IMR-90 (cell line): ENCODE measurements at places on chromosomes 11 and 22.

DNA sequence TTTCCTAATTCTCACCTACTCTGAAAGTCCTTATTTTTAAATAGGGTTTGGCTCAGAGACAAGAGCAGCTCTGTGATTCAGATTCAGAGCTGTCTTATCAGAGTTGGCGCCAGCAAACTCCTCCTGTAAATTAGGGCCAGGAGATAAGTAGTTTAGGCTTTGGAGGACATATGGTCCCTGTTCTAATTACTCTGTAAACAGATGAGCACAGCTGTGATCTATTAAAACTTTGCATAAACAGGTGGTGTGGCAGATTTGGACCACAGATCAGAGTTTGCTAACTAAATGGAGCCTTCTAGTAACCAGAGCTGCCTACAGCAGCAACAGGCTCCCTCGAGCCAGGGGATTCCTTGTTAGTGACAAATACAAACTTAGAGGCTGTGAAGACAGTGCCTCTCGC lies 27.9 kb downstream of the YPEL1 start:
- peak; percentile 19 for DNase-seq

DNA sequence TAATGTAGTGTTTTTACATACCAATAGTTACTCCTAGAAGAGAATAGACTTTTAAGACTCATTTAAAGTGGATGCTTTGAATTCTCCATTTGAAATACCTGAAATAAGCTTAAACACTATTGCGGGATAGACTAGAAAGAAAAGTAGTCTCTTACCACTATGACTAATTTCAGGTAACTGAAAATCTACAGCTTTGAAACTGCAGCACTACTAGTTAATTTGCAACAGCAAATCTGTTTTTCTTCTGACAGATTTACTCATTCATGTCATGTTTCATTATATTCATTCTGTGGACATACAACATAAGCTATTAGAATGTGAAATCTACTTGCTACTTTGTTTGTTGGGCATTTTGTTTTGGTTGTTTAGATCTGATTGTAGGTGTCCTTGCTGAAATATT lies 153.6 kb downstream of the MAML2 start:
- DNase-seq, result no peak

- no peak for DNase-seq
Measured at GRCh38 chr22:19040391-19040861, 81.8 kb downstream of the DGCR2 start.

GRCh38 chr11:70247710-70248072 lies 22.8 kb upstream of the PPFIA1 start:
- DNase-seq, result no peak

- DNase-seq, result no peak
Measured at GRCh38 chr11:75839851-75840250, 24.8 kb downstream of the UVRAG start.

DNA sequence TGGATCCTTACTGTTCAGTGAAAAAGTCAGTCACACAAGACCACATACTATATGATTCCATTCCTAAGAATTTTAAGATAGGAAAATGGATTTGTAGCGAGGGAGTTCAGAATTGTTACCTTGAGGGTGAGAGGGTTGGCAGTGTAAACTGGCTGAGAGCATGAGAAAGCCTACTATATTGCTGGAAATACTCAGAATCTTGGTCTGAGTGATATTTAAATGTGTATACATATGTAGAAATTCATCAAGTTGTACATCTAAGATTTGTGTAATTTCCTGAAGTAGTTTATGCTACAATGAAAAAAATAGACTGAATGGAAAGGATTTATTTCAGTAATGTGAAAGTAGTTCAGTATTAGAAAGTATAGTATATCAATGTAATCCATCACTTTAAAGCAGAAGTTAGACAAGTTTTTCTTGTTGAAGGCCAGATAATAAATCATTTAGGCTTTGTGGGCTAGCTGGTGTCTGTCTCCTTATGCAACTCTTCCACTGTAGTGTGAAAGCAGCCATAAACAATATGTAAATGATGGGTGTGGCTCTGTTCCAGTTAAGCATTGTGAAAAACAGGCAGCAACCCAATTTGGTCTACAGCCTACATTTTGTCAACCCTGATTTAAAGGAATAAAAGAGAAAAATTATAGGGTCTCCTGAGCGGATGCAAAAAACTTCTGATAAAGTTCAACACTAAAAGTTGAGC lies 127.2 kb upstream of the THY1 start:
- no peak for DNase-seq

DNA sequence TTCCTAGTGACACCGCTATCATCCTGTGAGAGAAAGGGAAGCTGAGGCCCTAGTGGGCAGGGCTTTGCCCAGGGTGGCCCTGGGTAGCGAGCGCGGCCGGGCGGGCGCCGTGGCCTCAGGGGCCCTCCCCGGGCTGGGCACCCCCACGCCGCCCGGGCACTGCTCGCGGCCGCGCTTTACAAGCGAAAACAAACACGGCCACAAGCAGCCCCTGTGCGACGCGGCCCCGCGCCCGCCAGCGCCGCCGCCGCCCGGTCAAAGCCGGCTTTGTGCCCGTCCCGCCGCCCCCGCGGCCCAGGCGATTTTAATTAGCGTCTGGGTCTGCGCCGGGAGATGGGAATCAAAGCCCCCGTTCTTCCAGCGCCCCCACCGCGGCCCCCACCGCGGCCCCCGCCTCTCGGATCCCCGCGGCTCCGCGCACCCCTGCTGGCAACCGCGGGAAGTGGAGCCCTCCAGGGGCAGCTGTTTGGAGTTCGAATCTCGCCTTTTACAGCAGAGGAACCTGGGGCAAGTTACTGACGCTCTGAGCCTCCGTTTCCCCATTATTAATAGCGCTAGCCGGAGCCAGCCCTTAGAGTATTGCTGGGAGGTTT lies 47.9 kb downstream of the CHRDL2 start:
- DNase-seq, result no peak

DNA sequence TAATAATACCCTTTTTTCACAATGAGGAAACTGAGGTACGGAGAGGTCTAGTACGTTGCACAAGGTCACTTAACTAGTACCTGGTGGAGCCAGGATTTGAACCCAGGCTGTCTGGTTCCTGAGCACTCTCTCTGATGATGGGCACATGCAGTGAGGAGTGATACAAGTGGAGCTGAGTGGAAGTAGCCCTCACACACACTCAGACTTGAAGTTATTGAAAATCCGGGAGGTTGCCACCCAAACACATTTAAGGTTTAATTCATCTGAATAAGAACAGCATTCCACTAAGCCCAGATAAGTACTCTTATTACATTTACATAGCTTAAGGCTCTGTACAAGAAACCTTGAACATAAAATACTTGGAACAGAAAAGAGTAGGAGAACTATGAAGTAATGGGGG lies 4.8 kb downstream of the GRAP2 start:
- DNase-seq, result no peak

DNA sequence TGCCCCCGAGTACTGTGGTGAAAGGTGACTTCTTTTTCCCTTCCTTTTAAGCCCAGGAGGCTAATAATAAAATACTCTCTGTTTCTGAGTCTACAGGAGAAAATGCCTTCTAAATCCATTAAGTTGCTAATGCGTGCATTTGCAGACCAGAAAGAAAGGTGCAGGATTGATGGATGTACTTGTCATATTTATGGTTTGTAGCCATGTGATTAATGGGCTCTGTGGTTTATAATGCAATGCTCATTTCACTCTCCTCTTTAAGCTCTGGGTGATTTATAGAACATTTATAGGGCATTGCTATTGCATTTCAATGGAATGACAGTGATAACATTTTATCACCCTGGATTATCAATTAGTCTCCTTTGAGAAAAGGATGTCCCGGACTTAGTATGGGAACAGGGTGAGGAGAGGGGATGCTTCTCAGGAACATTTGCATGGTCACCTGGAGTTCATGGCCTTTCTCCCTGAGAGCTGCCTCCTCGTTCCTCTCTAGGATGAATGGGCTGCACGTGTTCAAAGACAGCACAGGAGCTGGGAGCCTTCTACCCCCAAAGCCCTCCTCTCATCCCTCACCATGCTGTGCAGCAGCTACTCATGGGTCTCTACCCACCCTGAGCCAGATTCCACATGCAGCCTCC lies 82.8 kb upstream of the HMGXB4 start:
- no peak for DNase-seq

DNA sequence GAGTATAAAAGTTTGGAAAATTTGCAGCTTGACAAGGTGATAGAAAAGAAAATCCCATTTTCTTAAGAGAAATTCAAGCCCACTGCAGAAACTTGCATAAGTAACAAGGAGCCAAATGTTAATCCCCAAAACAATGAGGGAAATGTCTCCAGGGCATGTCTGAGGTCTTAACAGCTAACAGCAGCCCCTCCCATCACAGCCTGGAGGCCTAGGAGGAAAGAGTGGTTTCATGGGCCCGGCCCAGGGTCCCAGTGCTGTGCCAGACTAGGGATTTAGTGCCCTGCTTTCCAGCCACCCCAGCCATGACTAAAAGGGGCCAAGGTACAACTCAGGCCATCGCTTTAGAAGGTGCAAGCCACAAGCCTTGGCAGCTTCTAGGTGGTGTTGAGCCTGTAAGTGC lies 123.7 kb upstream of the TRPC6 start:
- no peak for DNase-seq

GRCh38 chr11:16049611-16050010 lies 306.7 kb downstream of the SOX6 start:
- DNase-seq, result no peak

DNA sequence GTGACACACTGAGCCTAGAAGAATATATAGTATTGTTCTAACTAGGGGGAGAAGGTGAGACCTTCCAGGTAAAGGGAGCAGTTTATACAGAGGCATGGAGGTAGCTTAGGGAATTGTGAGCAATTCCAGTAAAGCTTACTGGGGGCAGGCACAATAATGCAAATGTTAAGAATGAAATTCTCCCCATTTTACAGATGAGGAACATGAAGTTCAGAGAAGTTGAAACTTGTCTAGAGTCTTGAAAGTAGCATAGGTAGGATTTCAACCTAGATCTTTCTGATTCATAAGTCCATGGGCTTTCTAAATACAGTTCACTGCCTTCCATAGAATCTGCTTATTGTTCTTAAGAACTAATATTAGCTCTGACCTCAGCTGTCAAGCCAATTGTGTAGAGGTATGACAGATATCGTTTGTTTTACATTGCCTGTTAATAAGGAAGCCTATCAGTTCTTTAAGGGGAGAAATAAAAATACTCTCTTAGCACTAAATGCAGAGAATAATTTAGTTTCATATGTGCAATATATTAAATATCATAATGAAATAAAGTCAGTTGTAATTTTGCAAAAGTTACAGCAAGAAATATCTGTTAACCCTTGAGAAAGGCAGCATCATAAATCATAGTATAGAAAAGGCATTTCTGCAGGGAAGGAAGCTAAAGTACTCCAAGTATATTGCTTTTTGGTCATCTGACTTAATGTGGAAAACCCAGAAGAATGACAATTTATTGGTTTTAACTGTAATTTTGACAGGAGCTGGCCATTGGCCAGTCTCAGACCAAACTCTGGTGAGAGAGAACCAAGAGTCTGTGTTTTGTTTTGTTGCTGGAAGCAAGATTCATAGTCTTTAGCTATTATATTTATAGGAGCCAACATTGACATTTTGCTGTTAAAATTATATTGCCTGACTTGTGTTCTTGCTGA lies 181.8 kb downstream of the UVRAG start:
- no peak for DNase-seq

- DNase-seq, result no peak
Measured at GRCh38 chr11:115047631-115048030, 369.3 kb downstream of the NXPE2 start.

DNA sequence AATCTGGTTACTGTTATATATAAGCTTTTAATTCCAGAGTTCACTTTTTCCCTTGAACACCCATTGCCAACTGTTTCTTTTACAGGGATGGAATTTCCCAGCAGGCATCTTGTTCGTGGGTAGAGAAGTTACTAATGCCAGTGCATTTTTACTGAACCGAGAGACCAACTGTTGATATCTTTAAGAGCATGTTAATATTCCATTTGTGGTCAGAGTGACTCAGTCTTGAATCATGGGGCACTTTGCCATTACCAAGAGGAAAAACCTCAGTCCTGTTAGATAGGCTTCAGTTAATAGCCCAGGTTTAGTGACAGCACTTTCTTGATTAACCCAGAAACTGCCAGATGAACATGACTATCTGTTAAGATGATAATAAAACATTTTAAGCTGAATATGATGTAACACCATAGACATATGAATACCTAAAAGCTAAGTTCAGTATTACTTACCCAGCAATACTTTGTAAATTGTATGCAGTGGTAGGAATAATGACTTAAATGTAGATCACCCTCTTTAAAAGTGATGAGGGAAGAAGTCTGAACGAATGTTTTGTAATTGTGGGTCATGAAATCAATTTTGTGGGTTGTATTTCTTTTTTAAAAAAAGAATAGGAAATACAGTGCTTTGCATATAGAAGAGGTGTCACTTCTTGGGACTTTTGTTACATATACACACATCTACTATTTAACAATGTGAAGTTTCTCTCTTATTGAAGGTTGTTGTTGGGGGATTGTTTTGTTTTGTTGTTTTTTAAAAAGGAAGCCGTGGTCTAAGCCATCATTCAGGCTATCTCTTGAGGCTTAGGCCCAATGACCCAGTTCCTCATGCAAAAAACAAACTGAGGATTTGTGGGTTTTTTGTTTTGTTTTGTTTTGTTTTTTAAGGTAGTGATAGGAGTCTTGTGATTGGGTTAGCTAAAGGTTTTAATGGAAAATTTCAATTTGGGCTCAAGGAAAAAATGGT lies 79.2 kb upstream of the GRIK4 start:
- peak; percentile 100 for DNase-seq

GRCh38 chr11:102986815-102987214 lies 31.3 kb upstream of the MMP13 start:
- peak; percentile 88 for DNase-seq
